ENCODE measurements at places on chromosomes 4 and X.

DNA sequence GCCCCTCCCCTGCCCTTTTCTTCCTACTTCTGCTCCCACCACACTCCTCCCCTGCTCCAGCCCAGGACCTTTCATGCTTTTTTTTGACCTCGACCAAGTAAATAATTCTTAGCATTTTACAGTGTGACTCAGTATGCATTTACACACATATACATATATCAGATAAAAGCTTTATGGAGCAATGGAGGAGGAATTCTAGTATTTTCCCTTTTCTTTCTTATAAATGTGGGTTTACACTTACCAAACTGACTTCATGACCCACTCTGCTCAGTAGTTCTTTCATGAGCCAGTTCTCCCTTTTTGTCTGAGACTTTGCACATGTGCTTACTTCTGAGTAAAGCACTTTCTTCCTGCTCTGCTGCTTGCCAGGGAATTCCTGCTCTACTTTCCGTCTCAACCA lies 111.8 kb upstream of the H2AZ1 start:
- DNase-seq, result no peak

GRCh38 chrX:21705225-21705624 lies 47.1 kb upstream of the KLHL34 start:
- DNase-seq, result no peak

GRCh38 chrX:129565046-129565650 lies 25.1 kb downstream of the OCRL start:
- no peak for DNase-seq

GRCh38 chr4:90122355-90122748 lies 4.8 kb upstream of the CCSER1 start:
- DNase-seq, result no peak

- DNase-seq, result no peak
Measured at GRCh38 chrX:137684591-137684990, 118.7 kb downstream of the ZIC3 start.

DNA sequence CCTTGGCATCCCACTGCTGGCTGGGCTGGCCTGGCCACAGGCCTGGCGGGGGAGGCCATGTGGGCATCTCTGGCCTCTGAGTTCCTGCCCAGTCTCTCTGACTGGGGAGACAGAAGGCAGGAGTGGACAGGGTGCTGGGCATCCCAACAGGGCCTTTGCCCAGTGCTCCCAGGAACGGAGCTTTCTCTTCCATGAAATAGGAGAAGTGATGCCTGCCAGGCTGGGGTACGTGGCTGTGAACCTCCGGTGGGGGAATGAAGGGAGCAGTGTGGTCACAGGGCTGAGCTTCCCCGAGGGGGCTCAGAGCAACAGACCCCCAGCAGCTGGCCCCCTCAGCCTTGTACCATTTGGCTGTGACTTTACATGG lies 40.4 kb upstream of the HMX1 start:
- no peak for DNase-seq

Data from stimulated activated CD4-positive, alpha-beta T cell treated with anti-CD3 and anti-CD28 coated beads, Interleukin-12 subunit alpha, Interleukin-12 subunit beta, amount 100 ng/mL, for 4 hours (primary cell).